ENCODE measurements at places on chromosomes 5 and 9.

GRCh38 chr5:9324348-9325077, 221.4 kb downstream of the SEMA5A start:
- DNase-seq: no peak

DNA sequence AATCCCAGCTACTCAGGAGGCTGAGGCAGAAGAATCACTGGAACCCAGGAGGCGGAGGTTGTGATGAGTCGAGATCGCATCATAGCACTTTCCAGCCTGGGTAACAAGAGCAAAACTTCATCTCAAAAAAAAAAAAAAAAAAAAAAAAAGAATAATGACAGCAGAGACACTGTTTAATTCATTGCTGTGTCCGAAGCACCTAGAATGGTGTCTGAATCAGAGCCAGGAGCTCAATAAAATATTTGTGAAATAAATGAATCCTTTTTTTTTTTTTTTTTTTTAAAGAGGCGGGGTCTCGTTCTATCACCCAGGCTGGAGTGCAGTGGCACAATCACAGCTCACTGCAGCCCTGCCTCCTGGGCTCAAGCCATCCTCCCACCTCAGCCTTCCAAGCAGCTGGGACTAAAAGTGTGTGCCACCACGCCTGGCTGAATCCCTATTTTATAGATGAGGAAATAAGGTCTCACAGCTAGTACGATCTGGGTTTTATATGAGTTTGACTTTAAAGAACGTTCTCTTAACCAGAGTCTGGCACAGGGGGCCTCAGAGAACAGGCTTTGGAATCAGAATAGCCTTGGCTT, 47.8 kb downstream of the THOC3 start:
- DNase-seq: no peak

GRCh38 chr5:22728610-22729009, 124.5 kb downstream of the CDH12 start:
- DNase-seq: no peak

GRCh38 chr5:2186472-2187015, 303.8 kb upstream of the IRX4 start:
- DNase-seq: peak; percentile 38

GRCh38 chr5:14416621-14417275, 164.8 kb upstream of the OTULINL start:
- no peak for DNase-seq

- DNase-seq: peak; percentile 79
These were observed 21.3 kb upstream of the NDST1 start for GRCh38 chr5:150486402-150487198.

- DNase-seq: no peak
These were observed 161.3 kb downstream of the ZNF608 start for GRCh38 chr5:124584991-124585715.

DNA sequence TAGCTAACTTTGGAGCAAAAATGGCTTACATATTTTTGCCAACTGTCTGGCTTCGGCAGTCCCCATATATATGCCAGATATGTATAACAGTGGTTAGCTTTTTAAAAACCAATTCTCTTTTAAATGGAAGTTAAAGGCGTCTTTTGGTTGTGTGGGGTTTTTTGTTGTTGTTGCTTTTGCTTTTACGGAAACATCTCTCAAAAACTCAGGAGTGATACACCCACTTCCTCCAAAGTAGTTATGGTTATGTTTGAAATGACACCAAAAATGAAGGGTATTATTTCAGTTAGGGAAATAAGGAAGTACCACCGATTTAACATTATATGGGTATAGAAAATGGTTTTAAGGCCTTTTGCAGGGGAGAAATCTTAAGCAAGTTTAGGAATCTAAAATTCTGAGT, 2.3 kb downstream of the CNOT8 start:
- no peak for DNase-seq

- DNase-seq: no peak
These were observed 47.7 kb upstream of the TLX3 start for GRCh38 chr5:171261361-171261760.

DNA sequence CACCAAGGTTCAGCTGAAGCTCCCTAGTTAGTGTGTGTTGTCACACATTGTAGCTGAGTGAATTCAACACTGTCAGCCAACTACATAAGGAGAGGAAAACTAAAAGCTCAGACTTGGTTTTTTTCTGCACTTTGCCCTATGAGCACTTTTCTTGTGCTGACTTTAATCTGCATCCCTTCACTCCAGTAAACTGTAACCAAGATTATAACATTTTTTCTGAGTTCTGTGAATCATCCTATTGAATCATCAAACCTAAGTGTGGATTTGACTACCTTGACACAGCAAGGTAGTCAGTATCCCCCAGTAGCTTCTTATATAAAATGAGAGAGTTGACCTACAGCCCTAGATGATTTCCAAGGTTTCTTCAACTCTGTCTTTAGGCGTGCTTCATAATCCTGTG, 325.0 kb downstream of the AGTPBP1 start:
- DNase-seq: no peak

GRCh38 chr5:51544031-51544785, 161.0 kb downstream of the ISL1 start:
- DNase-seq: no peak

DNA sequence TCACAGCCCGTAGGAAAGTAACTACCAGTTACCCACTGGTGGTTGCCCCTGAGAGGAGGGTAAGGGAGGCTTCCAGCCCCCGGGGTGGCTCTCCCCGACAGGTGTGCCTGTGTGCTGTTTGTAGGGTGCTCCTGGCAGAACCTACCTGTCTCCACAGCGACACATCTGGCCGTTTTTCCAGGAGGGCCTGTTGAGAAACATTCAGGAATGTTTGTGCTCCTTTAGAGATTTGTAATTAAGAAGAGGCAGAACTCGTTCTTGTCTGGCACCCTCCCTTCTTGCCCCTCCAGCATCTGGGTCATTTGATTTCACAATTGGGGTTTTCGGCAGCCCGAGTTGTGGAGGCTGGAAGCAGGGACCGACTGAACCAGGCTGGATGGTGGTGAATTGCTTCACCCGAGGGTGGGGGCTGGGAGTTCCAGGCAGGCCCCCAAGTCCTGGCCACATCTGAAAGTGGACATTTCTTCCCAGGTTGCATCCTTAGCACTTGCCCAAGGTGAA, 74.2 kb downstream of the WWC1 start:
- peak; percentile 38 for DNase-seq

- DNase-seq: no peak
These were observed 1967.1 kb upstream of the WWC1 start for GRCh38 chr5:166324372-166324771.

DNA sequence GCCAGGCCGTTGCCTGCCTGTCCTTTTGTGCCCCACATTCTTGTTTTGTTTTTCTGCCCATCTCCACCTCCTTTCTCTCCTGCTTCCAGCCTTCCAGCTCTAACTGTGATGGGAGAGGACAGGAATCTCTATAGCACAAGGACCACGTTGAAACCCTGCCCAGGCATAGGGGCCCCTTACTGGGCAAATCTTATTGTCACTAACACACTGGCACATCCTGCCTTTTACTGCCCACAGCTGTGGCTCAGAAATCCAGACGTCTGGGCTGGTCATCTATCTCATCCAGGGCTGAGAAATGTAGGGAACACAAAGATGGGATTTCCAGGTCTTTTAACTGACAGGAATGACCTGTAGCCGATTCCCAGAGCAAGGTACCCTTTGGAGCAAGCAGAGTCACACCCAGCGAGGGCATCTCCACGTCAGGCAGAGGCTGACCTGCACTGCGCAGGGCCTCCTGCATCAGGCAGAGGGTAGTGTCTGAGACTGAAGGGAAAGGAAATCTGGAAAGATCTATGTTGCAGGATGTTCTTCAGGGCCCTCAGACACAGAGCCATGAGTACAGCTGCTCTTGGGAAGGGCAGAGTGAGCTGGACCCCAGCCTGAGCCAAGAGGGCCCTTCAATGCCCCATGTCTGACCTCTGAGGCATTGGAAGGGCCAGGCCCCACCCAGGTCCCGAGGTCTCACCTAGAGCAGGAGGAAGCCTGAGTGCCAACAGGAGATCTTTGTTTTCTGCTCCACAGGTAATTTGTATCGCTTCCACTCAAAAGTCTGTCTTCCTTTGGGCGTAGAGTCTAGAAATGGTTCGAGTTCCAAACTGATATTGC, 278.8 kb downstream of the FSTL4 start:
- no peak for DNase-seq

- no peak for DNase-seq
These were observed 183.3 kb upstream of the DMAC1 start for GRCh38 chr9:7982907-7983306.

DNA sequence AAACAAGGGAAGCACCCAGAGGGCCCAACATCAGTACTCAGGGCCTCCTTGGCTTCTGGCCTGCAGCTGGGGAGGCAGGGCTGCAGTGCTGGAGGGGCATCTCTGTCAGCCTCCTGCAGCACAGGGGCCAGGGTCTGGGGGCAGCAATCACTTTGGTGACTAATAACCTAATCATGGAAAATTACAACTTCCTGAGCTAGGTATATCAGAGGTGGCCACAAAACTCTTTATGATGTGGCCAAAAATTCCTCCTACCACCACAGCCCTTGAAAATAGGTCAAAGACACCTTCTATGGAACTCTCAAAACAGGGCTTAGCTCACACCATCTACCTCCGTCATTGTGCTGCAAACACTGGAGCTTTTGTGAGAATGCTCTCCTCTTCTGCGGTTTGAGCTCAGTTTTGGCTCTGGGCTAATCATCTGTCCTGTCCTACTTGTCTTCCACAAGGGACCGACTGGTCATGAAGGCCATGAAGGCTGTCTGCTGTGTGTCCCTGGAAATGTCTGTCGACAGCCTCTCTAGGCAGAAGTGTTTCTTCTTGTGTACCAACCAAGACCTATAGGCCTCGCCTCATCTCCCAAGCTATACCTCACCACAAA, 28.6 kb downstream of the CSF2 start:
- no peak for DNase-seq

DNA sequence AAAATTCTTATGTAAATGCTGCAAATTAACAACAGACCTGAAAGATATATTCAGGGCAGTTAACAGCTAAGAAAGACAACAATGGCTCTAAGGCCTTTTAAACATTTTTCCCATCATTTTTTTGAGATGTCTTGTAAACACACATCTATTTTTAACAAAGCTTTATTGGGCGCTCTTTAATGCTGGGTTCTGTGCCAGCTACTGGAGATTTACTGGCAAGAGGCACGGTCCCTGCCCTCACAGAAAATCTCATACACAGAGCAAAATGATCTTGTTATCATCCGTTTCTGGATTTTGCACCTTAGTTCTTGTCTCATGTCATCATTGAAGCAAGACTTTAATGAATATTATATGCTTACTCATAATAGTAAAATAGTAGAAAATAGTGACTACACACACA, 1022.3 kb upstream of the WWC1 start:
- DNase-seq: no peak

DNA sequence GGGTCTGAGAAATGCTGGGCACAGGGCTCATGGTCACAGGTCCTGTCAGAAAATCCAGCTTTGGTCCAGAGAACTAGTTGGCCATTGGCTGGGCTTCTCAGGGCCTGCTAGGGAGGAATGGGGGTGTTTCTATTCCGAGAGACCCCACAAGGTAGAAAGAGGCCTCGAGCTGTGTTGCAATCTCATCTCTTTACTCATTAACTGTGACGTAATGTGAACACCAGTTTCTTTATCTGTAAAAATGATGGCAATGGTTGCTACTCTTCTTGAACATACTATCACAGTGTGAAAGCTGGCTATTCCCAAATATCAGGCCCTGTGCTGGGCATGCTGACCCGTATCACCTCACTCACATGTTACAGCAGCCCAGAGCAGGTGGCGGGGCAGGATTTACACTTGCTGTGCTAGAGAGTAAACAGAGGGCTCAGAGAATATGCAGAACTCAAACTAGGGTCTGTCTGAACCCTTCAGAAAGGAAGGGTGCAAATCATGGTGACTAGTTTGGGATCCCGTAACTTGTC, 35.7 kb upstream of the SLC25A51 start:
- no peak for DNase-seq

- DNase-seq: no peak
These were observed 60.5 kb upstream of the IL6ST start for GRCh38 chr5:56055287-56055686.

DNA sequence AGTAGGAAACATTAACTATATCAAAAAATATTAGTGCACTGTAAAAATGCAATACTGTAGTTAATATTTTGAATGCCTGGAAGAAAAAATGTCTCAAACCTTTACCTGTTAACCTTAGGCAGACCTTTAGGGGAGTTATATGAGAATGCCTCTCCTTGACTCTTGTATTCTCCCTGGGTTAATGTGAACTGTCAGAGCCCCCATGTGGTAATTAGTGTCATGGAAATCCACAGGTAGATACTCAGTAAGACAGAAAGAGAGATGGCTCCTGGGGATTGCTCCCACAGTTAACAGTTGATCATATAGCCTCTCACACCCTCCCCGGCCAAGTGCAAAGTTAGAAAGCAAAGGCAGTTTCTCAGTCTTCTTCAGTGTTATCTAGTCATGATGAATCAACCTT, 742.8 kb downstream of the NR2F1-AS1 start:
- no peak for DNase-seq

- DNase-seq: no peak
These were observed 818 bp upstream of the OBP2A start for GRCh38 chr9:135544981-135545635.

DNA sequence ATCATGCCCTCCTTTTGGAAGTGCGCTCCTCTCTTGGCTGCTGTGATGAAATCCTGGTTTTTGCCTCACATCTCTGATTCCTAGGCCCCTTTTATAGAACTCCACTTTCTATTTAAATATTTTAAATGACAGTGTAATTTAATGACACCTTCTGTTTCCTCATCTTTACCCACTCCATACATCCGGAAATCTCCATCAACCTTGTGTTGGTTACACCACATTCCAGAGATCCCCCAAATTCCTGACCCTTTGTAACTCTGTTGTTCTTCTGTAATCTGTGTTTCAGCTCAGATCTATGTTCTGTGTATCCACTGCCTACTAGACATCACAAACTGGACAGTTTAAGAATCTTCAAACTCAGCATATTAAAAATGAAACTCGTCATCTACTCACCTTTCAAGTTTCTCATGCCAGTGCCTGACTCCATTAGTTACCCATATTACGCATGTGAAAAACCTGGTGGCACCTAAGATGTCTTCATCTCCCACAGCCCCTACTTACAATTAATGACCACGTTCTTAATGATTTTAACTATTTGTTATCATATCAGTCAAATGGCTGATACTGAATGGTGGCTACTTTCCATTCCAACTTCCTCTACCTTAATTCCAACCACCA, 25.1 kb downstream of the PARP8 start:
- no peak for DNase-seq

- no peak for DNase-seq
These were observed 859.2 kb upstream of the SEMA6A start for GRCh38 chr5:117433818-117434217.

DNA sequence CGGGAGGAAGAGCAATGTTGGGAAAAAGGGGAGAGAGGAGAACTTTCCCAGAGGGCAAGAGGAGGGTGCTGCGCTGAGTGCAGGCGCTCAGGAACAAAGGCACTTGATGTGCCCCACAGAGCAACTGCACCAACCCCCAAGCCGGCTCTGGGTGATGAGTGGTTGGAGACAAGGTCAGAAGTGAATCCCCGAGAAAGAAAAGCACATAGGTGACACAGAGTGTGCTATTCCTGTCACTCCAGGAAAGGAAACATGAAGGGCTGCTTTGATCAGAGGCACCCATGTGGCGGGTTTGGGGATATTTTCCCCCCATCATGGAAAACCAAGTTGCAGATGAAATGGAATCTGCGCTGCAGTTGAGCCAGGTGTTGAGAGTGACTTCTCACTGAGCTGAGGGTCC, 20.7 kb upstream of the SLC25A48 start:
- no peak for DNase-seq

GRCh38 chr5:97555644-97555981, 372.6 kb upstream of the RIOK2 start:
- no peak for DNase-seq

- DNase-seq: no peak
These were observed 84.2 kb downstream of the FBXO38 start for GRCh38 chr5:148467958-148468357.

- DNase-seq: no peak
These were observed 93.4 kb downstream of the KCNIP1 start for GRCh38 chr5:170597109-170597751.
